ENCODE measurements at places on chromosomes 3 and 15. TPM values are rescaled to one million over a fixed set of nuclear protein-coding genes. Genes with fewer than 3 reads are reported as not detected.

GRCh38 chr3:48915296-48915695 lies 3.3 kb upstream of the ARIH2 start:
- no peak for DNase-seq

DNA sequence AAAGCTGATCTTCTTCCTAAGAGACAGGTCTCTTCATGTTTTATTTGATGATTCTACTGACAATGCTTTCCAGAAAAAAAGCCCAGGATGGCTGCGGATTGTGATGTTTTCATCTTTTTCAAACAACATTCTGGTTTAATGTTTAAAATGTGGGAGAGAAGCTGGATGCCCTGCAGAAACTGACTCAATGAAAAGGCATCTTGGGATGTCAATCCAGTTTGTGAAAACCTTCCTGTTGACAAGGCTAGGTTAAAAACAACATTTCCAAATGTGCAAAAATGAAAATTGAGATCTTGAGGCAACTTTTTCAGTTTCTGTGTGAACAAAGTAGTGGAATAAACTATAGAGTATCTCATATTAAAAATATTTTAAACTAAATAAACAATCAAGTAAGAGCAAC lies 156.0 kb upstream of the MRPL3 start:
- DNase-seq = no peak

DNA sequence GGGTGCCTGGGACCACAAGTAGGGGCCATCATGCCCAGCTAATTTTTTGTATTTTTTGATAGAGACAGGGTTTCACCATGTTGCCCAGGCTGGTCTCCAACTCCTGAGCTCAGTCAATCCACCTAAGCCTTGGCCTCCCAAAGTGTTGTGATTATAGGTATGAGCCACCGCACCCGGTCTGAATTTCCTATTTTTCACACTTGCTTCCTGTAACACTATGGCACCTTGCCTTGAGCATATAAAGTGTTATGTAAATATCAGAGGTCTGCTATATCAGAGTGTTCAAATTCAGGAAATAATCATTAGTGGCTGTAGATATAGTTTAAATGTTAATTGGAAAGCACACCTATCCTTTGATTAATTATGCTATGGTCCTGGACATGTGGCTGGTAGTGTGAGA lies 165.2 kb downstream of the KCNAB1 start:
- no peak for DNase-seq

DNA sequence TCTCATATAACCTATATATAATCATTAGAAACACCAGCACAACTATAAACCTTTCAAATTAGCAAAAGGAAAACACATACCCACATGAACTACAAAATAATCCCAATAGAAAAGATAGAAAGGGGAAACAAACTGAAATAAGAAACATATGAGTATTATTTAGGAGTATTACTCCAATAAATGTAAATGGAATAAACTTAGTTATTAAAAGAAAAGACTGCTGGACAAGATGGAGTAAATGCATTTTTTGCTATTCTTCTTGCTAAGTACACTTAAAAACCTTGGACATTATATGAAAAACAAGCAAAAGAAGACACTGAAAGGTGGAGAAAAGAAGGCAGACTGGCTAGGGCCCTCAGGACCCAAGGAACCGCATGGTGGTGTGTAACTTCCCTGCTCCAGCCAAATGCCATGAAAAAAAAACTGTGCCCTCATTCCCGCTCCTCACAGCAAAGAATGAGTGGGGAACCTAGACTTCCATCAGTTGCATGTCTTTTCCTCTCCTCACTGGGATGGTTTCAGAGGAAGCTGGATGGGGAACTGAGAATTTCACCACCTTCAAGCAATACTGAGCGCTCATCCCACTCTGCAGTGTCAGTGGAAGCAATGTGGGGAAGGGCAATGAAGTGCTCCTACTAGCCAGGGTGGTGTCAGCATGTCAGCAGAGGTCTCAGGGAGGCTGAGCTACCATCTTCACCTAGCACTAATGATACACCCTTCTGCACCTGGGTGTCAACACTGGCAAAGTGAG lies 43.7 kb upstream of the ADAMTS17 start:
- DNase-seq = no peak

The CKMT1A gene
- 6.2 TPM for total RNA-seq

GRCh38 chr3:179020112-179020511 lies 51.5 kb downstream of the ZMAT3 start:
- no peak for DNase-seq

- peak; percentile 87 for DNase-seq
Measured at GRCh38 chr3:129794311-129795185, 99.0 kb downstream of the TMCC1 start.

The ITIH4 gene
- 10.2 TPM for total RNA-seq

The FANCD2OS gene
- not detected for total RNA-seq

- DNase-seq = no peak
Measured at GRCh38 chr3:5019411-5020241, 40.4 kb downstream of the BHLHE40 start.

- DNase-seq = no peak
Measured at GRCh38 chr3:54837964-54838363, 89.9 kb downstream of the LRTM1 start.

- DNase-seq = no peak
Measured at GRCh38 chr3:188925376-188925775, 246.4 kb upstream of the TPRG1 start.

DNA sequence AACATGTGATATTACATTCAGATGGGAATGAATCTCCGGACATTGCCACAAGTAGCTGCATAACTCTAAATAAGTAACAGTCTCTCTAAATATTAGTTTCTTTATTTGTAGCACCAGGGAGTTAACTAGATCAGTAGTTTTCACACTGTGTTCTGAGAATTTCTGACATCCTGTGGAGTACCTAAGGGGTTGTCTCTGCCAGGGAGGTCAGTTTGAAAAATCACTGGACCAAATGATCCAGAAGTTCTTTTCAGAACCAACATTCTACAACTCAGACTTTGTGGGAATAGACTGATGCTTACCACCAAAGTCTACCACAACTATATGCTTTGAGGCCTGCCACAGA lies 9.0 kb upstream of the ILDR1 start:
- no peak for DNase-seq

The PLA1A gene
- 14.5 TPM for total RNA-seq

DNA sequence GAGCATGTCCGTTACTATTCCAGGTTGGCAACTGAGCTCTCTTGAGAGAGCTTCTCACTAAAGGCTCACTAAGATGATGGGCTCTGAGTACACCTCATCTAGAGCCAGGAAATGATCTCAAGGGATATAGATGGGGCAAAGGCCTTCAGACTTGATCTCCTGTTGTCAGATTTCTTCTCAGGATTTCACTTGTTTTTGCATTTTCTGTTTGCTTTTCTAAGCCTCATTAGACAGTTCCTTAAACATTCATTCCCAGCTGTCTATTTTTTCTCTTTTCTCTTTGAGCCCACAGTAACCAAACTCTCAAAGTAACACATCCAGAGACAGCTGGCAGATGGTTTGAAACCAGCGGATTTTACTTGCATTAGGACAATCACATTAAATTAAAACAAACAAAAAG lies 28.4 kb upstream of the ARL8B start:
- no peak for DNase-seq

DNA sequence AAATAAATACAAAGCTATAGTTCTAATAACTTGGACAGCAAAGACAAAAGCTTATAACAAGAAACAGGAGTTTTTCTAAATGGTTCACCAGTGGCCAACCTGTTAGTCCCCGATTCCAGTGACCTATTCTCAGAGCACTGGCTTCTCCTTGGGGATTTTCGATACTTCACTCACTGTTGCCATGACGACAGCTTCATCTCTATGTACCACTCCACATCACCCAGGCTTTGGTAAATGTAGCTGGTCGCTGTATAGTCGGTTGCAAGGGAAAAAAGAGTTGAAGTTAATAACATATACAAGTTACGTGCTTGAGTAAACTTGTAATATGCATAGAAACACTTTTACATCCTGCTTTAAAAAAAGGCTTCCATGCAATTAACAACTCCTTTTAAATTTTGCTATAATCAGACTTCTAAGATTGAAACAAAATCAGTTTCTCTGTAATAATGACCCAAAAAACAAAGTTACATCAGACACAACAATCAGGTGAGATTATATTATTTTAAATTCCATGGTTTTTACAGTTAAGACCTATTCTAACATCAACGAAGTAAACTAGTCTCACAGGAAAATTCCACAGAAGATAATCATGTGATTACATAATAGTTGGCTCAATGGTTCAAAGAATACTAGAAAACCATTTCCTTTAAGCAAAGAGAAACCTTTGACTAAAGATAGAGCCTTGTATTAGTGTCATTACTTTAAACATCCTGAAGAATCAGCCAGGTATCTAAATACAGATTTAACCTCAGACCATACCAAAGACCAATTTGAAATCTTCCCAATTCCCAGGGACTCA lies 2.9 kb downstream of the CCNL1 start:
- no peak for DNase-seq

- no peak for DNase-seq
Measured at GRCh38 chr15:80498652-80499051, 94.5 kb downstream of the ARNT2 start.

DNA sequence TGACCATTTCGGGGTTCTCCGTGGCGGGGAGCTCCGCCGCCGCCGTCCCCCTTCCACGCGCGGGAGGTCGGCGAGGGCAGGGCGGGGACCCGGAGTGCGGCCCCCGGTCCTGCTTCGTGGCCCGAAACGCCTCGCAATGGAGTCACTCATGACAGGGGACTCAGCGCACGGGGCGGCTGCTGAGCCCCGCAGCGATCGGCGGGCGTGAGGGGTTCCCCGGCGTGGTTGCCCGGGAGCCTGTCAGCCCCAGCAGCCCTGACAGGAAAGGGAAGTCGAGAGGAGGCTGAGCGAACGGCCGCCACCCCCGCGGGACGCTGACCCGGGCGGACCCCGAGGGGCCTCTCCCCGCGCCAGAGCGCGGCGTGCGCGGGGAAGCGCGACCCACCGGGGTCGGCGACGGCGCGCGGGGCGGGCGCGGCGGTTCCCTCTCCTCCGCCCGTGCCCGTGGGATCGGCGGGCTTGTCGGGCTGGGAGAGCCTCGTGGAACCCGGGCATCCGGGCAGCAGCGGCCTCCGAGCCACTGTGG lies 564 bp upstream of the PIGZ start:
- DNase-seq = peak; percentile 92
